ENCODE measurements at places on chromosomes 7 and 10.

GRCh38 chr7:80496586-80496985 lies 15.3 kb downstream of the GNAT3 start:
- DNase-seq: no peak

GRCh38 chr10:58579011-58579655 lies 66.5 kb downstream of the BICC1 start:
- DNase-seq: no peak

DNA sequence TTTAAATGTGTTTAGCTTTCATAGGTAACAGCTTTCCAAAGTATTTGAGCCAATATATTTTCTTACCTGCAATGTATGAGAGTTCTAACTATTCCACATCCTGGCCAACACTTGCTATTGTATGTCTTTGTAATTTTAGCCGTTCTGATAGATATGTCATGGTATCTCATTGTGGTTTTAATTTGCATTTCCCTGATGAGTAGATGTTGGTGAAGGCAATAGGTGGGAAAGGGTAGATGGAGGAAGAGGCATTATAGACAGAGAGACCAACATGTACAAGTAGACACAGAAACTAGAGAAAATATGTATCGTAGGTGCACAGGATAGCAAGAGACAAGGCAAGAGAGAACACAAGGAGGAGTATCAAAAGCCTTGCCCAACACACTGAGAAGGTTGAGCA lies 54.8 kb upstream of the CCDC71L start:
- no peak for DNase-seq

- no peak for DNase-seq
Measured at GRCh38 chr7:23353172-23353571, 54.0 kb downstream of the MALSU1 start.

GRCh38 chr10:86970162-86970981 lies 2.1 kb downstream of the ADIRF start:
- no peak for DNase-seq

GRCh38 chr7:158759749-158760444 lies 55.3 kb upstream of the NCAPG2 start:
- DNase-seq: no peak

GRCh38 chr10:129880191-129880870 lies 83.7 kb downstream of the EBF3 start:
- no peak for DNase-seq

- DNase-seq: no peak
Measured at GRCh38 chr10:5663692-5664427, 2.5 kb downstream of the ASB13 start.

DNA sequence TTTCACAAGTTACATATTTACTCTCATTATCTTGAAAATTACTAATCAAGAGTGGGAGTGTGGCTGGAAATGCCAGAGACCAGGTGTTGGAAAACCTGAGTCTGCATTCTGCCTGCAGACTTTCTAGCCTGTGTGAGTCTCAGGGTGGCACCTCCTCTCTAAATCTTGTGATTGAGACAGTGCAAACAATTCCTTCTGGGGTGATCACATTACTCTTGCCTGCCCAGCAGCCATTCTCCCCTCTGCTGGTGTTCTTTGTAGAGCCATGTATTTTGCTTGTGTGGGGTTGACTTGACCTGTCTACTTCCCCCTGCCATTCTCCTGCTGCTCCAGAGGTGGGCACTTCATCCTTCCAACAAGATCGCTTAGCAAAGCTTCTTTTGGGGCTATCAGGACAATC lies 101.1 kb downstream of the RAPGEF5 start:
- no peak for DNase-seq

DNA sequence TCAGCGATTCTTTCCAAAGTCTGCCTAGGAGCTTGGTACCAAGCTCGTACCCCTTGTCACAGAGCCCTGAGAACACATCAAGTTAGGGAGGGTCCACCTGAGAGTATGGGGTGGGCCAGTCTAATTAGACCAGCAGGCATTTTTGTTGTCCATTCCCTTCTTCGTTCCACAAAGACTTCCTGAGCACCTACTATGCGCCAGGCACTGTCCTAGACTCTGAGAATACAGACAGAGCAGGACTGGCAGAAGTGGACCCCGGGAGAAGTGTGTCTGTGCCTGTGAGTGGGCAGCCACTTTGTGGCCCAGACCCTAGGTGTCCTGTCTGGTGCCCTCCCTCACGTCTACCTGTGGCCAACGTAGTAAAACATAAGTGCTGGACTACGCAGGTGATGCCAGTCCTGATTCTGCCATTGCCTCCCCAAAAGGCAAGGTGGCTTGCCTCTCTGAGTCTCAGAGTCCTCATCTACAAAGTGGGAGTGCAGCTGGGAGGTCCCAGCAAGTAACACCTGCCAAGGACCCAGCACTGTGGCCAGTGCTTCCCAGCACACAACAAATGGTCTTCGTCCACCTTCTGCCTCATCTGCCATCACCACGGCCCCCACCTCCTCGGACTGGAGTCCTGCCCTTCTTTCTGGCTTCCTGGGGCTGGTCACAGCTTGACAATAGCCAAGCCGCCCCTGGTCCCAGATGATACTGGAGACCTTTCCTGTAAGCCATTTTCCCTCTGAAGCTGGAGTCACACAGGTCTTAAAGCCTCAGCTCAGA lies 54.3 kb upstream of the DUSP5 start:
- DNase-seq: no peak

GRCh38 chr10:4596951-4597350 lies 229.1 kb upstream of the AKR1E2 start:
- DNase-seq: no peak

GRCh38 chr7:111108000-111108399 lies 17.1 kb downstream of the LRRN3 start:
- no peak for DNase-seq

DNA sequence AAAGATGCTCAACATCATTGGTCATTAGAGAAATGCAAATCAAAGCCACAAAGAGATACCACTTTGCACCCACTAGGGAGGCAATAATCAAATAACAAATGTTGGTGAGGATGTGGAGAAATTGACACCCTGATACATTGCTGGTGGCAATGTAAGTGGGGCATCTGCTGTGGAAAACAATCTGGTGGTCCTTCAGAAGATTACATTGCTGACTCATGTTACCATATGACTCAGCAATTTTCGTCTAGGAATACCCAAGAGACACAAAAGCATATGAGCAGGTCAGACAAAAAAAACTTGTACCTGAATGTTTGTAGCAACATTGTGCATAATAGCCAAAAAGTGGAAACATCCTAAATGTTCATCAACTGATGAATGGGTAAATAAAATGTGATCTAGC lies 4.9 kb upstream of the CLDN3 start:
- no peak for DNase-seq

DNA sequence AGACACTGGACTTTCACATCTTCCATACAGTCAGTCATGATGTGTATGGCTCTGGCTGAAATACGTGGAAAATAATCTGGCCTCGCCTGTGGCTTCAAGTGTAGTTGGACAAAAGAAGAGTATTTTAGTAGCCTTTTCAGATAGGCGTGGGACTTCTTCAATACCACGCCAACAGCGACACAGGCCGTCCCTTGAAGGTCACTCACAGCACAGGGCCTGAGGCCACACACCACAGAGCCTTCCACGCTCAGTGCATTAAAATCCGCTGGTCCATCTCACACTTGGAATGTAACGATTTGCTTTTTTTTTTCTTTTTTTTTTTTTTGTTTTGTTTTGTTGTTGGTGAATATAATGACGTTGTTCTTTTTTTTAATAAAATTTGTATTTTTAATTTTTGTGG lies 51.8 kb upstream of the SUN1 start:
- DNase-seq: no peak

DNA sequence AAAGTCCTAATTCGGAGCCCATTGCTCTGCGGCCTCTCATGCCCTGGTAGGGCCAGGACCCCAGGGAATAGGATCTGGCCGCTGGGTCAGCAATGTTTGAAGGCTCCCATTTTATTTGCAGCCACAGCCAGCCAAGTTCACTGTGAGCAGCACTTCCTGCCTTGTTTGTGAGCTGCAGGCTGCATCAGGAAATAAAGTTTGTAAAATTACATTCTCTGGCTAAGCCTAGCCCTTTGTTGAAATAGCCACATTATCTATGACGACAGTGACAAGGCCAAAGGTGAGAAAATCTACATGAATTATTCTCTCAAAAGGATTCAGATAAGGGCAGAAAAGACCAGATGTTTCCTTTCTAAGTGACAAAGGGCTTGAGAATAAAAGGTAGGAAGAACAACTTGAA lies 23.7 kb upstream of the ITGB1 start:
- no peak for DNase-seq

DNA sequence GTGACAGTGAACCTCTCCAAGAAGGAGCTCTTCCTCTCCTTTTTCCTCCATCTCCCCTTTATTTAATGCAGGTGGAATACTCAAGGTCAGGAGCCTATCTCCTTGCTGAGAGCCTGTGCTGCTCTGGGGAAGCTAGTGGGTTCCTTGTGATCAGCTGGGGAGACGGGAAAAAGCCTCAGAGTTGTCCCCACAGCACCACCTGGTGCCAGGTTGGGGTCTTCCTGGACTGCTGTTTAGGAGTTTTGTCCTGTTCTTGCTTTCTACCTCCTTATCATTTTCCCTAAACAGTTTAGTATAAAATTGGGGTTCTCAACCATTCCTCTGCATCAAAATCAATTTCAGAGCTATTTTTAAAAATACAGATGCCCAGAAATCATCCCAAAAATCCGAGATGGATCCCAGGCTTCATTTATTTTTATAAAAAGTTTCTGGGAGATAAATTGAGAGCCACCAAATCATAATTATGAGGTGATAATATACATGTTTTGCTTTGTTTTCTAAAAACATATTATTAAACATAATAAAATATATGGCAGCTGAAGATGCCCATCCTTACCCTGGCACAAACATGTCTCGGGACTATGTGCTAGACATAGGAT lies 44.3 kb downstream of the MACC1 start:
- DNase-seq: peak; percentile 10

GRCh38 chr10:71068861-71069271 lies 143.5 kb upstream of the UNC5B start:
- DNase-seq: no peak

- DNase-seq: no peak
Measured at GRCh38 chr10:88896994-88897853, 17.2 kb downstream of the STAMBPL1 start.

- peak; percentile 12 for DNase-seq
Measured at GRCh38 chr7:74452748-74453321, 871 bp upstream of the GTF2IRD1 start.

All from activated CD4-positive, alpha-beta T cell treated with anti-CD3 and anti-CD28 coated beads, Interleukin-2, Interleukin-4, amounts not matched to agents 100 ng/mL and 50 ng/mL, durations not matched to agents 16 hours and 8 hours (primary cell).